ENCODE measurements at places on chromosomes 2 and 18.

- no peak for DNase-seq
Measured at GRCh38 chr18:40670668-40671375, 1284.2 kb upstream of the PIK3C3 start.

- no peak for DNase-seq
Measured at GRCh38 chr18:28124131-28125029, 52.5 kb downstream of the CDH2 start.

DNA sequence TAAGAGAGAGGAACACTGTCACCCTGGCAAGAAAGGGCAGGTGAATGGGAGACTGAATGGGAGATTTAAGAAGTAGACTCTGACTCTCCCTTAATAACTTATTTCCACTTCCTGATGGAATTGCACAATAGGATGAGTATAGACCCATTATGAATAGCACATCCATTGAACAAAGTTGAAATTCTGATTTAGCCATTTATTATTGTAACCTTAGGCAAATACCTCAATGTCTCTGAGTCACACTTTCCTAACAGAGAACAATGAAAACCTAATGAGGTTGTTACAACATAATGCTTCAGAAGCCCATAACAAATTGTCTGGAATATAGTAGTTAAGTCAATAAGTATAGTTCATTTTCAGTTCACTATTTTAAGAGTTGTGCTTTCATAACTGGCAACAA, 78.9 kb downstream of the NRXN1 start:
- no peak for DNase-seq

DNA sequence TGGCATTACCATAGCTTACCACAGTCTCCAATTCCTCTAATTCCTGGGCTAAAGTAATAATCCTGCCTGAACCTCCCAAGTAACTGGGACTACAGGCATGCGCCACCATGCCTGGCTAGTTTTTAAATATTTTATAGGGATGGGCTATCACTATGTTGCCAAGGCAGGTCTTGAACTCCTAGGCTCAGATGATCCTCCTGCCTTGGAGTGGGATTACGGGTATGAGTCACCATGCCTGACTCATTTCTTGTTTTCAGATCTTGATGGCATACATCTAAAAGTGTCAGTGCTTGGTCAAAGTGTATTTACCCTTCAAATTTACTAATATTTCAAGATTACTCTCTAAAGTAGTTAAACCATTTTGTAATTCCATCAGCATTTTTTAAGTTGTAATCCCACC, 9.4 kb upstream of the SOCS6 start:
- no peak for DNase-seq

GRCh38 chr18:79394534-79395307, 1.0 kb upstream of the NFATC1 start:
- DNase-seq, result peak; percentile 56

DNA sequence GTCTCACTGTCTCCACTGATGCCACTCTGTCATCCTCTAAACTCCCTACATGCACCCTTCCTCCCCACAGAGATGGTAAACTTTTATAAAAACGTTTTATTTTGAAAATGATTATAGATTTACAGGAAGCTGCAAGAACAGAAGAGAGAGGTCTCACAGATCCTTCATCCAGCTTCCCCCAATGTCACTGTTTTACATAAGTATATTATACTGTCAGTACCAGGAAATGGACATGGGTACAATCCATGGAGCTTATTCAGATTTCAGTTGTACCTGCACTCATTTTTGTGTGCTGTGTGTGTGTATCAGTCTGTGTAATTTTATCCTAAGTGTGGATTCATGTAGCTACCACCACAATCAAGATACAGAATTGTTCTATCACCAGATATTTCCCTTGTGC, 46.7 kb upstream of the FOXI3 start:
- no peak for DNase-seq

- DNase-seq, result no peak
Measured at GRCh38 chr2:181471783-181472182, 14.6 kb downstream of the ITGA4 start.

GRCh38 chr2:225894236-225894980, 494.9 kb downstream of the NYAP2 start:
- DNase-seq, result no peak

DNA sequence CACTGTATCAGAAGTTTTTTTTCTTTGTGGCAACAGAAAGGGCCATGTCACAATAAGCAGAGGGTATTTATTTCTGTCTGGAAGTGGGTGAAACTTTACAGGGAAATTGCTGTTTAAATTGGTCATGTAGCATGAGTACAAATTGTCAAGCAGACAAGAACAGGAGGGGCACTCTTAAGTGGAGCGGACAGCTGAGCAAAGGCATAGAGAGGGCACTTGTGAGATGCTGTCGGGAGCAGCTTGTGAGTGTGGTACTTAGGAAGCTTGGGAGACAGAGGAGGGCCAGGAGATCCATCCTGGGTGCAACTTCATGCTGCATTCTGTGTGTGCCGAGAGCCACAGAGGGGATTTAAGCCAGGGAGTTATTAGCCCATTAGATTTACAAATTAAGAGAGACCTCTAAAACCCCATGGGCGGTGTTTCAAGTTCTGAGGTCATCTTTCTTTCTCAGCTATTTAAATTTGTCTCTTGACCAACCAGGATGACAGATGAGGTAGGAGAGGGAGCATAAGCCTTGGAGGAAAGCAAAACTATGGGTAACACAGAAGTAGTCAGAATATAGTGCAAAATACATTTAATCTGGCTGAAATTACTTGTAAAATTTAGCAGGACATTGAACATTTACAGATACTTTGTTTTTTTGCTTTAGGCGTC, 30.4 kb downstream of the INPP4A start:
- no peak for DNase-seq

DNA sequence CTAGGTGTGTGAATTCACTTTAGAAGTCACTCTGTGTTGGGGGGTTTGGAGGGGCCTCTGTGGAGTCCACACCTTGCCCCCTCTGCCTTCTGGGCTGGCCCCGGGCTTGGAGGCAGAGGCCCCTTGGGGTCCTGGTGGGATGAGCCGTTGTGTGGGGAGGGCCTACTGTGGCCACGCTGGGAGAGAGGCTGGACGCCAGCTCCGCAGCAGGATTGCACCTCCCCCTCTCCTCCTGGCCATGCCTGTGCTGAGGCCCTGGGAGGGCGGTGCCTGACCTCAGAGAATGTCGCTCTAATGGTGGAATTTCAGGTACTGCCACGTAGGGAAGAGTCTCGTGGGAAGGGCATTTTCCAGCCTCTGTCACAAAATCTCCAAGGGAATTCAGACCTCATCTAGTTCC, 237.0 kb downstream of the ATAD2B start:
- no peak for DNase-seq

- DNase-seq, result no peak
Measured at GRCh38 chr18:60624207-60624606, 251.6 kb upstream of the MC4R start.

DNA sequence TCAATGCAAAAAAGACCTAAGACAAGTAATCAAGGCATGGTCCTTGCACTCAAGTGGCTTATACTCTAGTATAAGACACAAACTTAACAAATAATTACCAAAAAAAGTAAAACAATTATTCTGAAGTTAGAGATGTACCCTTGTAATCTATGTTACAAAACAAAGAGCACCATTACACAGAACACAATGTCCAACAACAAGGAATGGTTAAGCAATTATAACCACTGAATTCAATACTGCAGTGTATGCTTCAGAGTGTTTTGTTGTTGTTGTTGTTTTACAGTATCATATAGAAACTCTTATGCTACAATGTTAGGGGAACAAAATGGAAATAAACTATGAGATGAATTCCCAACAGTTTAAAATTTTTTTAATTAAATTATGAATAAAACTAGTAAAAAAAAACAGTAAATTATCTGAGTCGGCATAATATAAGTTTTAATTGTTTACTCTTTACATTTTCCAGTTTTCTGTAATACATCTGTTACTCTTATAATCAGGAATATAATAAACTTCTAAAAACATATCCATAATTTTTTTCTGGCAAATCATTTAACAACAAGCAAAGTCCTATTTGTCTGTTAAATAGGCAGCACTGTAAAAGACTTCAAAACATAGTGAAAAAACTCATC, 29.2 kb downstream of the ROCK2 start:
- no peak for DNase-seq

- DNase-seq, result no peak
Measured at GRCh38 chr2:180694445-180695421, 285.7 kb upstream of the UBE2E3 start.

GRCh38 chr2:23698721-23699579, 228.0 kb downstream of the ATAD2B start:
- DNase-seq, result no peak

Data from effector CD4-positive, alpha-beta T cell (primary cell).